ENCODE measurements at places on chromosomes 1 and 21. TPM values are rescaled to one million over a fixed set of nuclear protein-coding genes. Genes with fewer than 3 reads are reported as not detected.

DNA sequence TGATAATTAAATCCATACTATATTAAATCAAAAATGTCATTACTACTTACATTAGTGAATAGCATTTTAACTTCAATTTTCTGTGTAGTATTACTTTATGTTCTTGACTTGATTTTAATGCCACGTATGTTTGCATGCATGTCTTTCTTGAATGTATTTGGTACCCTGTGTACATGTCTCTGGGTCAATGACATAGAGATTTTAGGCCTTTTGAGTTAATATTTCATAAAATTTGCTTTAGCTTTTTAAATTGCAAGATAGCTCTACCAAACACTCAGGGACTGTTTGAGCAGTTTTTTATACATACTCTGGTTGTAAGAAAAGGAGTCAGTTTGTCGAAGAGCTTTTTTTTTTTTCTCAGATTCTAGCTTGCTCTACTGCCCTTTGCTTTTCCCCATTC is 1.5 kb downstream of the MLLT11 start:
- no peak for DNase-seq

DNA sequence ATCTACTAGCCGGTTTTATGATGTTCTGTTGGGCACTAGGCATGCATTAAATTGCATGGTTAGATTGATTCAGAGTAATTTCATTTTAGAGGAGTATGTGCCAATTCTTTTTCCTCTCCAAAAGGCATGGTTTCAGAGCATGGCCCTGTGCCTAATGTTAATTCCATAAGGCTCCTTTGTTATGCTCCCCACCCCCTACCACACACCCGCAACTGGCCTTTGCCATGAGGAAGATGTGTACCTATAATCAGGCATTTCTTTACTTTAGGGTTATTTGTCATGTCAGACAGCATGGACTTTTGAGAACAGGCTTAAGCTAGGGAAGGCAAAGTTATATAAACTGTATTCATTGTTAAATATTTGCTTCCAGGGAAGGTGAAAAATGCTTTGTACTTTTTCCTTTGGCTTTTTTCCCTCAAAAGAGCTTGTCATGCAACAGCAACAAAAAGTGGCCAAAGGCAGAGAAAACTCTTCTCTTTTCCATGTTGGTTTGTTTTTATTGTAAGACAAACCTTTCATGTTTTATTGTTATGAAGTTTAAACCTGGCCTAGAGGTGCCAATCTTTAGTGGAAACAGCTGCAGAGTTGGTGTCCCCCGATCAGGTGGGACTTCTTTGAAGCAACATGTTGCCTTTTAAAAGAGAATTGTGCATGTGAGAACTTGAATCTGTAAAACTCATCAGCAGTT is 24.3 kb upstream of the NBL1 start:
- DNase-seq, result no peak

DNA sequence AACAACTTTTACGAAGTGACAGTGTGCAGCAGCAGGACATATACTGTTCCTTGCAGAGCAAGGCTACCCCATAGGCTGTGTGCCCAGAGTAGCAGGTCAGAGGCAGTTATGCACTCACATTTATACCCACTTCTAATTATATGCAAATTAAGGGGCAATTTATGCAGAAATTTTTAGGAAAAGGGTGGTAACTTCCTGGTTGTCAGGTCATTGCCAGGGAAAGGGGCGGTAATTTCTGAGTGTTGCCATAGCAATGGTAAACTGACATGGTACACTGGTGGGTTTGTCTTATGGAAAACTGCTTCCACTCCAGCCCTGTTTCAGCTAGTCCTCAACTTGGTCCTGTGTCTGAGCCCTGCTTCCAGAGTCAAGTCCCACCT is 12.0 kb upstream of the SLAMF1 start:
- DNase-seq, result no peak

The AIRE gene
- total RNA-seq, result not detected

- no peak for DNase-seq
Observed at GRCh38 chr1:66624412-66625060, 90.6 kb downstream of the SGIP1 start.

DNA sequence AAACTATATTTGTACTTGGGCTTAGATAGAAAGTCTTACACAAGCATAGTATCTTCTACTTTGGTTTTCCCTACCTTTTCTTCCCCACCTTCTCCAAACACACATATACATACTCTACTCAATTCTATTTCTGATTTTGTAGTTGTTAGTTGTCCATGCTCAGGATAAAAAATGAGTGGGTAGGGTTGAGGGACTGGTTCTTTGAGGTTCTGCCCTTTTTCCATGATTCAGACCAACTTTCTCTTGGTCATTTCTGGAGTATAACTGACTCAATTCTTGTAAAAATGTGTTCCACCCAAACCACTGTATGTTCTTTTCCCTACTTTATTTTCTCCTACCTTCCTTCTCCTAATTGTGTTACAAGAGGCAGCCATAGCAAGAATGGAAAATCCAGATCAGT is 3.3 kb downstream of the CFAP126 start:
- no peak for DNase-seq

The E2F2 gene
- 0.38 TPM for total RNA-seq

GRCh38 chr21:46369520-46370235 is 45.7 kb downstream of the PCNT start:
- no peak for DNase-seq

- DNase-seq, result no peak
Observed at GRCh38 chr1:115190540-115191170, 101.4 kb upstream of the TSPAN2 start.

DNA sequence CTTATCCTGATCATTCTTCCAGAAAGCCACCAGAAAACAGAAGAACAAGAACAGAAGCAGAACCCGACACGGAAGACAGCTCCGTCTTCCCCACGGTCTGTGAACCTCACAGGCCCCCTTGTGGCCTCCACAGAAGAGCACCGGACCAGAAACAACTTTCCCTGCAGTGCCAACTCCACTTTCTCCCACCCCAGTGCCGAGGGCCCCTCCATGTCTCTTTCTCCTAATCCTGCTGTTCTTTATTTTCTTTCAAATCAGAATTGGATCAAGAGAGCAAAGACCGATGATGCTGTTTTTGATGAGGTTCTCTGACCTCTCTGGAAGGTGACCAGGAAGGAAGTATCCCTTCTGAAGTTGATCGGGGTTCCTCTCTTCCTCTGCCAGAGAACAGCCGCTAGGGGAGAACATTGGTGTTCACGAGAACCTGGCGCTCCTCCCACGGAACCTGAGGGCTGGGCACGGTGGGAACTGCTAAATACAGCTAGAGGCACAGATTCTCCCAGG is 58.9 kb upstream of the CTTNBP2NL start:
- no peak for DNase-seq

- DNase-seq, result no peak
Observed at GRCh38 chr1:230068621-230068873, 1.5 kb downstream of the GALNT2 start.

- no peak for DNase-seq
Observed at GRCh38 chr1:239755107-239755912, 336.4 kb upstream of the FMN2 start.

DNA sequence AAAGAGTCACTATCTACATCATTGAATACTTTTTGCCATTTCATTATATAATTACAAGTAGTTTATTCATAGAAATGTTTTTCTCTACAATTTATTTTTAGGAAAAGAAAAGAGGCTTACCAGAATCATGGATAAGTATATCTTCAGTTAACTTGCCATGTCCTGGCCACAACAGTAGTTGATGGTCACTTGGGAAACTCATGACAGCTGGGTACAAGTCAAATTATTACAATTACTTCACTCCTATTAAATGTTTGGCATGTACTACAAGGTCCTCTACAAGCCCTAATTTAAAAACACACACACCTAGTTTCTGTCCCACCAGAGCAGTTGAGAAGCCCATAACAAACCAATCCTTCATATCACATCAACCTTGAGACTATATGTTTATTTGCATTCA is 29.4 kb downstream of the PALMD start:
- no peak for DNase-seq

The SMPDL3B gene
- not detected for total RNA-seq

Data from CD8-positive, alpha-beta T cell (primary cell).